CD8-positive, alpha-beta T cell (primary cell): ENCODE measurements at places on chromosomes 13 and 19.

- no peak for DNase-seq
These were observed 755 bp upstream of the ZNF726 start for GRCh38 chr19:23913931-23914330.

DNA sequence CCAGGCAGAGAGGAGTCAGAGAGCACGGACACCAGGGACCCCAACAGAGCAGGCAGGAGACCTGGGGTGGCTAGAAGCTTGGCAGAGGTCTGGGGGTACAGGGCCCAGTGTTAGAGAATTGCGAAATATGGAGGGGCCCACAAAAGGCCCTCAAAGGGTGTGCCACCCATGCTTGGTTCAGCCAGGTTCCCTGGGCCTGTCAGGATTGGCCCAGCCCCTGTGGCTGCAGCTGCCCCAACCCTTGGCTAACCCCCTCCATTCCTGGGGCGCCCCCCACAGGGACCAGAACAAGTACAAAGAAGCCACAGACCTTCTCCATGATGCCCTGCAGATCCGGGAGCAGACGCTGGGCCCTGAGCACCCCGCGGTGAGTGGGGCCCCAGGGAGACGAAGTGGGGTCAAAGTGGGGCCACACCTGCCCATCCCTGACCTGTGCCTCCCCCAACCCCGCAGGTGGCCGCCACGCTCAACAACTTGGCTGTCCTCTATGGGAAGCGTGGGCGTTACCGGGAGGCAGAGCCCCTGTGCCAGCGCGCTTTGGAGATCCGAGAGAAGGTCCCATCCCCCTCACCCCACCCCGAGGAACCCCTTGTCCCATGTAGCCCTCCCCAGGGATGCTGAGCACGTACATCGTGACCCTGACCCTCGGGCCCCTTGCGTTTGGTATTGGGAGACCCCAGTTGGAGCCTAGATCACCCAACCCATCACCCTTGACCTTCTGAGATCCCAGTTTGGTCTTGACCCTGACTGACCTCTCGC is 8.0 kb downstream of the KLC3 start:
- no peak for DNase-seq

DNA sequence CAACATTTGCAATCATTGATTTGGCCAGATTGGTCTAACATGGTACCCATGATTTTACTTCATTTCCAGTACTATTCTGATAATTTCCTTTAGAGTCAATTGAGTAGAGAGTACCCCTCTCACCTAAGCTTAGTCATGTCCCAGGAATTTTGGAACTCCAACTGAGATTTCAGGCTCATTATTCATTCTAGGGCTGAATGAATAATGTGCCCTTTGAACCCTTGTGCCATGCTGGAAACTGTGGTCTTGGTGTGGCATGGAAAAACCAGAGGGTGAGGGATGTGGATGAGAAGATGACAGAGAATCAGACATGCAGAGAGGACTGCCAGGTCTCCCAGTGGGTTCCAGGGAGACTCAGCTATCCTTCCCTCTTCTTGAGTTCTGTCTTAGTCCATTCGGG is 30.2 kb downstream of the ITM2B start:
- DNase-seq, result no peak

- peak; percentile 8 for DNase-seq
These were observed 38.6 kb upstream of the ITM2B start for GRCh38 chr13:48194379-48194754.

GRCh38 chr13:51820016-51820597 is 16.1 kb upstream of the DHRS12 start:
- DNase-seq, result no peak

DNA sequence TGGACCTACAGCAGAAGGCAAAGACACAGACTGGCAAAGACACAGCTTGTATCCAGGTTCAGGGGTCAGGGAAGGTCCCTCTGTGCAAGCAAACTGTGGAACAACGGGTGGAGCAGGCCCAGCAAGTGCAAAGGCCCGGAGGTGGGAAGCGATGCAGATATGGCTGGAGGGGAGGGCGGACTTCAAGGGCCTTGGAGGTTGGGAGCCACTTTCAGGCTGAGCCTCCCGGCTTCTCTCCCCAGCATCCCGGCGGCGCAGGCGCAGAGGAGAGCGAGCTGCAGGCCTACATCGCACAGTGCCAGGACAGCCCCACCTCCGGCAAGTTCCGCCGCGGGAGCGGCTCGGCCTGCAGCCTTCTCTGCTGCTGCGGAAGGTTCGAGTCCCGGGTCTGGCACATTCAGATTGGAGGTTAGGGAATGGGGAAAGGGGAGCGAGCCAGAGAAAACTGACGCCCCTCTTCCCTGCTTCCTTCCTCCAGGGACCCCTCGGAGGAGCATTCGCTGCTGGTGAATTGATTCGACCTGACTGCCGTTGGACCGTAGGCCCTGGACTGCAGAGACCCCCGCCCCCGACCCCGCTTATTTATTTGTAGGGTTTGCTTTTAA is 2.1 kb upstream of the PNPLA6 start:
- DNase-seq, result no peak
